Thoracic aorta (tissue), 2 donors: ENCODE measurements at places on chromosomes 7 and 10. TPM values are rescaled to one million over a fixed set of nuclear protein-coding genes. Genes with fewer than 3 reads are reported as not detected.

The AGAP9 gene
- 13.9 TPM for total RNA-seq

The TES gene
- 215 TPM for total RNA-seq

GRCh38 chr10:93742633-93743349 is 14.9 kb upstream of the LGI1 start:
- no peaks in the 10 kb centered on the region for H3K27me3 ChIP-seq
- peak overlapping the region; percentile 7 for H3K4me3 ChIP-seq
- no peak overlapping the region for H3K27ac ChIP-seq

DNA sequence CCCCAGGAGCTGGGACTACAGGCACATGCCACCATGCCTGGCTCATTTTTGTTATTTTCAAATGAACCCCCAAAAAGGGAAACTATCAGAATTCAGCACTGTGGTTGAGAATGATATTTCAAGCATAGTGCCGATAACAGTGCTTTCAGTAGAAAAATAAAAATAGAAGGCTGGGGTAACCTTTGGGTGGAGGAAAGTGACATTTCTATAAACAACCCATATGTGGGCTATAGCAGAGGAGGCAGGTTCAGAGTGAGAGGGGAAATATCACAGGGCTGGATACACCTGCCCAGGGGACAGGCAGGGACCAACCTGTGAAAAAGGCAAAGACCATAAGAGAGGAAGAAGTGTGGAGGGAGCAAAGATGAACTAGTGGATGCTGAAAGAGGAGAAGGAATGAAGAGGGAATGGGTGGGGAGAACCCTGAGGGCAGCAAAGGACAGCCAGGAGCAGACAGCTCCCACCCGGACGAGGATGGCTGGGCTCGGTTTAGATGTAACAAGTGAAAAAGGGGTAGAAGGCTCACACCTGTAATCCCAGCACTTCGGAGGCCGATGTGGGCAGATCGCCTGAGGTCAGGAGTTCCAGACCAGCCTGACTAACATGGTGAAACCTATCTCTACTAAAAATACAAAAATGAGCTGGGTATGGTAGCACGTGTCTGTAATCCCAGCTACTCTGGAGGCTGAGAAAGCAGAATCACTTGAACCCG is 56.5 kb downstream of the MAP3K8 start:
- DNase-seq: no peak
- no peaks in the 10 kb centered on the region for H3K27me3 ChIP-seq
- no peak overlapping the region for H3K4me3 ChIP-seq
- peaks cover 3% of the 10 kb centered on the region for H3K4me1 ChIP-seq

- H3K27ac ChIP-seq: no peak overlapping the region
- no peak for DNase-seq
- H3K36me3 ChIP-seq: no peaks in the 10 kb centered on the region
- H3K4me3 ChIP-seq: no peak overlapping the region
Observed at GRCh38 chr10:96740579-96741281, 20.4 kb upstream of the PIK3AP1 start.

DNA sequence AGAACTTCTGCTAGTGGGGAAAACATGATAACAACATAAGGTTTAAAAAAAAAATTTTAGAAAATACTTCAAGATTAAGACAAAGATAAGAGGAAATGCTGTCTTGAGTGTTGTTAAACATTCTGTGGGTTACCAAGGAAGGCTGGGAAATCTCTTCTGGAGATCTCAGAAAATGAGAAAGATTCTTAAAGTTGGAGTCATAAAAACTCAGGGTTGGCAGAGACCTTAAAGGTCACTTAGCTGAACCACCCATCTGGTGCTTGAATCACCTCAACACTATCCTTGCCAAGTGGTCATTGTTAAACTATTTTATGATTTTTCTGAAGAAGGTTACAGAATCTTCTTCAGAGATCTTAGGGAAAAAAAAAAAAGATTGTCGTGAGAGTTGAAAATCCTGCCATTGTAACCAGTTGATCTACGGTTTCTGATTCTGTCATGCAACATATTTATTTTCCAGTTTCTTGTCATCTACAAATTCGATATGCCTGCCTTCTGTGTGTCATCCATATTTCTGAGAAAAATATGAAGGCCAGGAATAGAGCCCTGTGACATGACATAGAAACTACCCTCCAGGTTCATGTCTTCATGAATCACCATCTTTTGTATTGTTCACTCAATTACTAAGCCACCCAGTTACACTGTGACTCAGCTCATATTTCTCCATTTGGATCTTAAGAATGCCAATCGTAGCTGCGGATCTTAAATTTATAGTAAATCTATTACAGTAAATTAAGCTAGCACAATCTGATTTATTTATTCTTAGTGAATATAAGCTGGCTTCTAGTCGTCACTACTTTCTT is 179.2 kb downstream of the ST7 start:
- no peaks in the 10 kb centered on the region for H3K4me1 ChIP-seq
- peaks cover 3% of the 10 kb centered on the region for H3K36me3 ChIP-seq
- no peak overlapping the region for H3K27ac ChIP-seq
- no peak for DNase-seq
- no peak overlapping the region for H3K4me3 ChIP-seq

DNA sequence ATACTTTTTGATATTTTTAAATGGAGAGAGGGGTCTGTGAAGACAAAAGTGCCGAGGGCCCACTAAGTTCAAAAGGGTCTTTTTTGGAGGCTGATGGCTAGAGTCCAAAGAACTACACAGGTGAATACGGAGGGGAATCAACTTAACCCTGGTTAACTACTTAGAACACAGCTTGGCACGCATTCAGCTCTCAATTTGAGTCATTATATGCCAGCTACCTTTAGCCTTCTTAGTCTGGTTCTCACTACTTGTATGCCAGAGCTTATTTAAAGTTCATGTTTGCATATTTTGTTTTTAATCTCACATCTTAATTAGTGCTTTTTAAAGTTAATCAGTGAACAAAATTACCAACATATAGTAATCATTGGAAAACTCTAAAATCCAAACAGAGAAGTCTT is 80.8 kb downstream of the VWDE start:
- DNase-seq: no peak
- no peak overlapping the region for H3K4me3 ChIP-seq
- H3K27ac ChIP-seq: no peak overlapping the region
- no peaks in the 10 kb centered on the region for H3K36me3 ChIP-seq
- no peaks in the 10 kb centered on the region for H3K27me3 ChIP-seq

- no peaks in the 10 kb centered on the region for H3K36me3 ChIP-seq
- H3K27ac ChIP-seq: no peak overlapping the region
- DNase-seq: no peak
- no peak overlapping the region for H3K4me3 ChIP-seq
- no peaks in the 10 kb centered on the region for H3K27me3 ChIP-seq
- no peaks in the 10 kb centered on the region for H3K4me1 ChIP-seq
Observed at GRCh38 chr7:22683379-22683778, 43.6 kb upstream of the IL6 start.

DNA sequence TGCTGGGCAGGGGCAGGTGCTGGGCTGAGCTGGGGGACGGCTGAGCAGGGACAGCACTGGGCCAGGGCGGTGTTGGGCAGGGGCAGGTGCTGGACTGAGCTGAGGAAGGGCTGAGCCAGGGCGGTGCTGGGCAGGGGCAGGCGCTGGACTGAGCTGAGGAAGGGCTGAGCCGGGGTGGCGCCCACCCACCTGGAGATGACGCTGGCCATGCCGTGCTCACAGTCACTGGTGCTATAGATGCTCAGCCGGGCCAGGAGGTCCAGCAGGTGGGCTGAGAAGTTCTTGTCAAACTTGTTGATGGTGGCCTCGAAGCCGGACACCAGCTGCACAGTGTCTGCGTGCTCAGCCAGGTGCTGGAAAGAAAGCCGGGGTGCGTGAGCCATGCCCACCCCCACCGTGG is 4.4 kb upstream of the ADAM8 start:
- no peak overlapping the region for H3K27ac ChIP-seq
- DNase-seq: no peak
- no peak overlapping the region for H3K4me3 ChIP-seq

DNA sequence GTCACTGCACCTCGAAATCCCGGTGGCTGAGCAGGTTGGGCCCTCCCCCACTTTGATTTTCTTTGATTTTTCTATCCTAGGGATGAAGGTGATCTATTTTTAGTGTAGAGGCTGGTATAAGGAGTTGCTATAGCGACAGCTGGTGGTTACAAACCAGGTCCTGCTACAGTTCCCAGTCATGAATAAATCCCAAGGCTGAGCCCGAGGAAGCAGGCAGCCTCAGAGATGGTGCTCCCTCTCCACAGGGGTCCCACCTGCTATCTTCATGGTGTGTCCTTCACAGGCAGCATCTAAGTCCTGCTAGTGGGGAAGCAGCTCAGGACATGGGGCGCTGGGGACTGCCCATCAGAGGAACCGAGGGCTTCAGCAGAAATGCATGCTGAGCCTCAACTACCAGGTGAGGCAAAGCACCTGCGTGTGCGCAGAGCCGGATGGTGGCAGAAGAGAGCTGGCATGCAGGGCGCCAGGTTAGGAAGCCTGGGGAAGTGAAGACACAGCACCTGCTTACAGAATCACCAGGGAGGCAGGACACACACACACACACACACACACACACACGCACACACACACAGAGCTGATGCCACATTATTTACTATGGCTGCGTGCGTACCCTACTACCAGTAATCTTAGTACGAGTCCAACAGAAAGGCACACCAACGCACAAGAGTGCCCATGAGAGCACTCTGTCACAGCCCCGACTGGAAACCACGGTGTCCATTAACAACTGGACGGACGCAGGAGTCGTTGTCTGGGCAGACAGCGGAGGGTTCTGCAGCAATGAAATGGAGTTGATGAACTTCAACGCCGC is 150.9 kb downstream of the PRKAG2 start:
- H3K4me1 ChIP-seq: peaks cover 24% of the 10 kb centered on the region
- no peaks in the 10 kb centered on the region for H3K36me3 ChIP-seq
- H3K27ac ChIP-seq: no peak overlapping the region
- H3K27me3 ChIP-seq: no peaks in the 10 kb centered on the region

The RBP4 gene
- 23.3 TPM for total RNA-seq

DNA sequence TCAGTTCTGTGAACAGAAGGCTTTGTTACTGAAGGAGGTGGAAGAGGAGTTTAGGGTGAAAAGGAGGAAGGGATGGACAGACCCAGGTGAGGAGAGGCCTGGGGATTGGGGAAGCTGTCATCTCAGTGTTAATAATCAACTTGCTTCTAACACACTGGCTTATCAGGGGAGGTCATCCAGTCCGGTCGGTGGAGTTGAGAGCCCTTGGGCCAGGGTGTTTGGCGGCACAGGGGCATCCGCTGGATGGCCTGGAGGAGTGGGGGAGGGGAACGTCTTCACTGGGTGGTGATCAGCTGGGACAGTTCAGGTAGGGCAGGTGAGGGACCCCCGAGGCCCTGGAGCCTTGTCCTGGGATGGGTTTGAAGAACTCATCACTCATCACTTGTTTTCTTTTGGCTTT is 33.9 kb downstream of the SHH start:
- H3K27me3 ChIP-seq: no peaks in the 10 kb centered on the region
- H3K4me3 ChIP-seq: no peak overlapping the region
- no peaks in the 10 kb centered on the region for H3K4me1 ChIP-seq
